ENCODE measurements at places on chromosomes 7 and 10.

- no peak for DNase-seq
Measured at GRCh38 chr10:63409465-63410027, 56.2 kb downstream of the JMJD1C start.

- DNase-seq = no peak
Measured at GRCh38 chr7:79923953-79924352, 210.7 kb upstream of the GNAI1 start.

DNA sequence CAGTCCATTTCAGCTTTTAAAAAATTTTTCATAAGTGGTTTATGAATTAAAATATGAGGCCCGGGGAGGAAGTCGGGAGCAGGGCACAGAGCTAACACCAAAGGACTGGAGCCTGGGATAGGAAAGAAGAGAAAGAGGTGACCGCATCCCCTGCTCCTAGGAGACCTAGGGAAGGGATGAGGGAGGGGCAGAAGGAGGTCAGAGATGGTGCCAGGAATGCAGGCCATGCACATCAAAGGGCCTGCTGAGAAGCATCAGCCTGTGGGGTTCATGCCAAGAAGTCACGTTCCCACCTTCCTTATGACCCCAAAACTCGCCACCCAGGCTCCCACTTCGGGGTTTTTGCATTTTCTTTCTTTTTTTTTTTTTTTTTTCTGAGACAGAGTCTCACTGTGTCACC, 14.7 kb upstream of the TOMM7 start:
- no peak for DNase-seq

- DNase-seq = no peak
Measured at GRCh38 chr7:150451097-150451793, 815 bp downstream of the GIMAP8 start.

DNA sequence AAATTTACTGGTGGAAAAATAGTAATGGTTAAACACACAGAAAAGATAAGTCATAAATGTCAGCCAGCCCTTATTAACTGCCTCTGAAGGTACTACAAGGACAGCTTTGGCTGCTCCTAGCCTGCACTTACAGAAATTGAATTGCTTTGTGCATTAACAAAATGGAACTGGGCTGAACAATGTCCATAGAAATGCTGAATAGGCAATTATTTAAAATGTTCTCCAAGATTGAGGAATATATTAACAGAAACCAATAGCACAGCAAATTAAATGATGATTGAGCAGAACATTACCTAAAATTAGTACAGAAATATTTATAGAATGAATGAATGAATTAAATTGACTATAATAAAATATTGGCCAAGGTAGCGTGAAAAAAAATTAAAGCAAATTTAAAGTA, 42.4 kb upstream of the AGMO start:
- DNase-seq = no peak

Data from NCI-H1105 treated with DMSO at 0.1 percent for 48 hours (cell line).